Activated CD4-positive, alpha-beta memory T cell treated with anti-CD3 and anti-CD28 coated beads for 36 hours (primary cell): ENCODE measurements at places on chromosomes 16 and 17.

- no peak for DNase-seq
- peaks cover 9% of the 10 kb centered on the region for H3K36me3 ChIP-seq
- H3K27ac ChIP-seq: peak overlapping the region; percentile 2
These were observed 58.1 kb downstream of the NDE1 start for GRCh38 chr16:15708096-15708495.

- peaks cover 27% of the 10 kb centered on the region for H3K4me1 ChIP-seq
- H3K36me3 ChIP-seq: peaks cover 22% of the 10 kb centered on the region
- no peaks in the 10 kb centered on the region for H3K27me3 ChIP-seq
- peak overlapping the region; percentile 87 for H3K27ac ChIP-seq
These were observed 1.5 kb downstream of the ATXN7L3 start for GRCh38 chr17:44197980-44198720.

- H3K27me3 ChIP-seq: peaks cover 5% of the 10 kb centered on the region
- no peaks in the 10 kb centered on the region for H3K4me1 ChIP-seq
- H3K36me3 ChIP-seq: no peaks in the 10 kb centered on the region
- H3K27ac ChIP-seq: no peak overlapping the region
These were observed 3.3 kb upstream of the CCL18 start for GRCh38 chr17:36060816-36061215.

DNA sequence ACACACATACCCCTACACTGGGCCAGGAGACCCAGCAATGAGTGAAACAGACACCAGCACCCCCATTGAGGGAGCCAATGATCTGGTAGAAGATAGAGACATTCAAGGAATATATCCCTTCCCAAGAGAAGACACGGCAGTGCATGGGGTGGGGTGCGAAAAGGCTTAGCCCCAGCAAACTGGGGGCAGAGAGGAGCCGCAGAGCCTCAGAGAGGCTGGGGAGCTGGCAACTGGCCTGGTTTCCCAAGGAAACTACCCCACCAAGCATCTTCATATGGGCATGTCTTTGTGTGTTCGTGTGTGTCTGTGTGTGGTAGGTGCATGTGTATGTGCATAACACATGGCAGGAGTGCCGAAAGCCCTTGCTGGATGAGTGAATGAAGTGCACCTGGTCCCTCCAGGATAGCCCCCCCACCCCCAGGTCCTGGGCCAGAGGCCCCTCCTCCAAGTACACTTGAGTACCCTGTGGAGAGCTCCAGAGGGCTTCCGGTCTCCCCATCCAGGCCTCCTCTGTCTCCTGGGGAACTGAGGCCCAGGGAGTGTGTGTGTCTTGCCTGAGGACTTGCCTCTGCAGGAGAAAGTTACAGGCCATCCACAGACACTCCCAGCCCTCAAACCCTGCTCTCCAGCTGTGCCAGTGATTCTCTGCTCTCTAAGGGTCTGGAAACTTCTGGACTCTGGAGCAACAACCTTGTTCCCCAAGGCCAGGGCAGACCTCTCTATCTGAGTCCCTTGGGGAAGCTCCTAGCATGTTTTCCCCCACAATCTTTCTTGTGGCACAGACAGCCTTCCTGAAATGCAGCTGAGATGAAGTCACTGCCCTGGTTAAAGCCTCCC is 15.9 kb downstream of the TBX2 start:
- no peak overlapping the region for H3K4me3 ChIP-seq
- H3K4me1 ChIP-seq: peaks cover 9% of the 10 kb centered on the region
- no peak overlapping the region for H3K27ac ChIP-seq
- H3K27me3 ChIP-seq: peaks cover 15% of the 10 kb centered on the region

GRCh38 chr17:39325528-39326240 is 75.7 kb downstream of the FBXL20 start:
- no peaks in the 10 kb centered on the region for H3K27me3 ChIP-seq
- H3K4me3 ChIP-seq: no peak overlapping the region
- H3K36me3 ChIP-seq: no peaks in the 10 kb centered on the region

- H3K27me3 ChIP-seq: peaks cover 27% of the 10 kb centered on the region
- DNase-seq: no peak
- no peak overlapping the region for H3K27ac ChIP-seq
- no peaks in the 10 kb centered on the region for H3K36me3 ChIP-seq
These were observed 407.6 kb upstream of the PSMD7 start for GRCh38 chr16:73888840-73889490.

GRCh38 chr17:36720131-36720530 is 118.7 kb downstream of the MRM1 start:
- H3K27me3 ChIP-seq: no peaks in the 10 kb centered on the region
- H3K4me3 ChIP-seq: no peak overlapping the region
- H3K27ac ChIP-seq: no peak overlapping the region

DNA sequence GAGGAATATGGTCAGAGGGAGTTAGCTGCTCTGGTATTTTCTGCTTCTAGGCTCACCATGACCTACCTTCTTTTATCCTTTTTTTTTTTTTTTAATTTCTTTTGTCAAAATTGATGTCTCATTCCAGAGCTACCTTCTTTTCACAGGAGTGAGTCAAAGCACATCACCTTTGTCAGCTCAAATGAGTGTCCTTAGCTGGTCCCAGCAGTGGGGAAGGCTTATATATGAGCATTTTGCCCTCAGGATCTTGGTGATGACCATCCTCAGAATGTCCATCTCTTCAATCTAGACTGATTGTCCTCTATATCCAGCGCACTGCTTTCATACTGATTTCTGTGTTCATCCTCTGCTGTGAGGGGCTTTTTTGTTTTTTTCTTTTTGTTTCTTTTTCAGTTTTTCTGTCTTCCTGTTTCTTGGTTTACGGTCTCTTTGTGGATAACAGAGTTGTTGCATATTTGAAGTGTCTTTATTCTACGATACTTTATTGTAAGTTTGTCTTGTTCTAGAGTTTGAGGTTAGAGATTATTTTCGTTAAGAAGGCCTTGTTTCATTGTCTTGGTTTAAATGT is 24.9 kb downstream of the CBFB start:
- peak overlapping the region; percentile 60 for H3K4me3 ChIP-seq
- H3K27me3 ChIP-seq: no peaks in the 10 kb centered on the region
- H3K36me3 ChIP-seq: peaks cover 10% of the 10 kb centered on the region
- peak overlapping the region; percentile 86 for H3K27ac ChIP-seq
- DNase-seq: peak; percentile 27

- no peaks in the 10 kb centered on the region for H3K4me1 ChIP-seq
- H3K4me3 ChIP-seq: no peak overlapping the region
- H3K27ac ChIP-seq: no peak overlapping the region
- DNase-seq: no peak
These were observed 204.9 kb downstream of the MAF start for GRCh38 chr16:79395591-79395990.

DNA sequence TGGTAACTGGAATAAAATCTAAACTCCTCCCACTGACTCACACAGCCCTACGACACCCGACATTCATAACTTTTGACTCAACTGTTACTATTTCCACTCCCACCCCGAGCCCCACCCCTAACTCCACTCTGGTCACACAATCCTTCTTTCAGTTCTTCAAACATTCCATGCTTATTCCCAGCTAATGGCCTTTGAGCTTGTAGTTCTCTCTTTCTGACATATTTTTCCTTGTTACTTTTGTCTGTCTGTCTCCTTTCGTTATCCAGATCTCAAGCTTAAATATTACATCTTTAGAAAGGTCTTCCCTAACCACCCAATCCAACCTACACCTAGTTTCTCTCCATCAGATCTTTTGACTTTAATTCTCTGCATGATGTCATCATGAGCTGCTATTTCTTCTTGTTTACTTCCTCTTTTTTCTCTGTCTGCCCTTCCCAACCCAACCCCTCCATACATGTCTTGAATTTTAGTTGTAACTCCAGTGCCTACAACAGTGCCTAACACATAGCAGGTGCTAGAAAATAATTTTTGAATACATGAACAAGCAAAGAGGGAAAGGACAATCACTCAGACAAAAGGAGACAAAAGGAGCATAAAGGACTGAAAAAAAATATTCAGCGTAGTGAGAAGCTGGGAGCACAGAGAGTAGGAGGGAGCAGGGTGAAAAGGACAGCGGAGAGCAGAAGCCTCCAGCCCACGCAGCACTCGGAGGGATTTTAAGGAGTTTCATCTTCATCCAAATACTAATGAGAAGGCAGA is 65.2 kb upstream of the SMIM36 start:
- H3K4me1 ChIP-seq: peaks cover 26% of the 10 kb centered on the region
- DNase-seq: peak; percentile 41
- no peak overlapping the region for H3K4me3 ChIP-seq
- no peaks in the 10 kb centered on the region for H3K27me3 ChIP-seq
- no peak overlapping the region for H3K27ac ChIP-seq
- H3K36me3 ChIP-seq: no peaks in the 10 kb centered on the region

GRCh38 chr16:53966821-53967571 is 263.0 kb downstream of the FTO start:
- H3K36me3 ChIP-seq: peaks cover 3% of the 10 kb centered on the region
- H3K27ac ChIP-seq: no peak overlapping the region
- H3K4me3 ChIP-seq: no peak overlapping the region
- no peak for DNase-seq
- H3K27me3 ChIP-seq: no peaks in the 10 kb centered on the region
- H3K4me1 ChIP-seq: no peaks in the 10 kb centered on the region

DNA sequence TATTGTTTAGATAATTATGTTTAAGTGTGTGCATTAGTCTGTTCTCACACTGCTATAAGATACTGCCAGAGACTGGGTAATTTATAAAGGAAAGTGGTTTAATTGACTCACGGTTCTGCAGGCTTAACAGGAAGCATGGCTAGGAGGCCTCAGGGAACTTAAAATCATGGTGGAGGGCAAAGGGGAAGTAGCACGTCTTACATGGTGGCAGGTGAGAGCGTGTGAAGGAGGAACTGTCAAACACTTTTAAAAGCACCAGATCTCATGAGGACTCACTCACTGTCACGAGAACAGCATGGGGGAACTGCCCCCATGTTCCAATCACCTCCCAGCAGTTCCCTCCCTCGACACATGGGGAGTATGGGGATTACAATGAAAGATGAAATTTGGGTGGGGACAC is 203.5 kb upstream of the GOT2 start:
- H3K4me3 ChIP-seq: no peak overlapping the region
- no peak for DNase-seq
- H3K27me3 ChIP-seq: no peaks in the 10 kb centered on the region
- no peak overlapping the region for H3K27ac ChIP-seq
- H3K36me3 ChIP-seq: no peaks in the 10 kb centered on the region

DNA sequence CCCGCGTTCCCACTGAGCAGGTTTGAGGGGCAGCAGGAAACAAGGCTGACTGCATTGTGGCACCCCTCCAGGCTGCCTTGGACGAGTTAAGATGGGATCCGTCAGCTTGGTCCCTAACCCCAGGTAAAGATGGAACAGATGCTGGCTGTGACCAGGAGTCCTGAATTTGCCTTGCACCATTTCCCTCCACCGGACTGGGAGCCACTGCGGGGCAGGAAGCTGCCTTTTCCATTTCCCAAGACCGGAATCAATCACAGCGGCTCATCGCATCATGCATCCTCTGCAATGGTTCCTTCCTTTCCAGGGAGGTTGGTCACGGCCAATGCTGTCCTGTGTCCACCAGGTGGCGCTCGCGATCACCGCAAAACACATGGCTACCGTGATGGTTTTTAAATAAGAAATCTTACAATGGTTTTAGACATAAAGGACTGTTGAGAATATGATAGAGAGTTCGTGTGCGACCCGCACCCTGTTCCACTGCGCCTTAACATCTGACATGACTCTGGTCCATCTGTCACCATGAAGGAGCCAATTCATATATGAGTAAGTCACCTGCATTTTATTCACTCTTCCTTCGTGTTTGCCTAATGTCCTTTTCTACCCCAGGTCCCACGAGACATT is 6.8 kb upstream of the MEAK7 start:
- DNase-seq: peak; percentile 82
- H3K27ac ChIP-seq: peak overlapping the region; percentile 44
- no peaks in the 10 kb centered on the region for H3K27me3 ChIP-seq
- H3K4me1 ChIP-seq: peaks cover 67% of the 10 kb centered on the region

DNA sequence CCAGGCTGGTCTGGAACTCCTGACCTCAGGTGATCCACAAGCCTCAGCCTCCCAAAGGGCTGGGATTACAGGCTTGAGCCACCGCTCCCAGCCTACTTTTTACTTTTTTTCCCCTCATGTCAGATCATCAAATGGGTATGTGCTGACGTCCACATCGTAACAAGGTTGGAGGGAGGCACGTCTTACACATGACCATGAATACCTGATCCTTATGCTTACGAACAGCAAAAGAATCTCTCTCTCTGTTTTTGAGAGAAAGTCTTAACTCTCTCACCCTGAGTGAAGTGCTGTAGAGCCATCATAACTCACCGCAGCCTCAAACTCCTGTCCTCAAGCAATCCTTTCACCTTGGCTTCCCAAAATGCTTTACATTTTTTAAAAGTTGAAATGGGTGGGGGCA is 29.5 kb upstream of the TMEM92 start:
- H3K27me3 ChIP-seq: peaks cover 35% of the 10 kb centered on the region
- DNase-seq: no peak
- no peak overlapping the region for H3K4me3 ChIP-seq
- no peak overlapping the region for H3K27ac ChIP-seq

DNA sequence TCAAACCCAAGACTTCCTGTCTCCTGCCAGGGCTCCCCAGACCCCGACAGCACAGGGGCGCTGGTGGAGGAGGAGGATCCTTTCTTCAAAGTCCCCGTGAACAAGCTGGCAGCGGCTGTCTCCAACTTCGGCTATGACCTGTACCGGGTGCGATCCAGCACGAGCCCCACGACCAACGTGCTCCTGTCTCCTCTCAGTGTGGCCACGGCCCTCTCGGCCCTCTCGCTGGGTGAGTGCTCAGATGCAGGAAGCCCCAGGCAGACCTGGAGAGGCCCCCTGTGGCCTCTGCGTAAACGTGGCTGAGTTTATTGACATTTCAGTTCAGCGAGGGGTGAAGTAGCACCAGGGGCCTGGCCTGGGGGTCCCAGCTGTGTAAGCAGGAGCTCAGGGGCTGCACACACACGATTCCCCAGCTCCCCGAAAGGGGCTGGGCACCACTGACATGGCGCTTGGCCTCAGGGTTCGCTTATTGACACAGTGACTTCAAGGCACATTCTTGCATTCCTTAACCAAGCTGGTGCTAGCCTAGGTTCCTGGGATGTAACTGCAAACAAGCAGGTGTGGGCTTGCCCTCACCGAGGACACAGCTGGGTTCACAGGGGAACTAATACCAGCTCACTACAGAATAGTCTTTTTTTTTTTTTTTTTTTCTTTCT is 8.1 kb downstream of the SERPINF1 start:
- no peak overlapping the region for H3K27ac ChIP-seq
- H3K4me3 ChIP-seq: no peak overlapping the region
- no peaks in the 10 kb centered on the region for H3K36me3 ChIP-seq
- H3K4me1 ChIP-seq: peaks cover 2% of the 10 kb centered on the region
- DNase-seq: no peak

DNA sequence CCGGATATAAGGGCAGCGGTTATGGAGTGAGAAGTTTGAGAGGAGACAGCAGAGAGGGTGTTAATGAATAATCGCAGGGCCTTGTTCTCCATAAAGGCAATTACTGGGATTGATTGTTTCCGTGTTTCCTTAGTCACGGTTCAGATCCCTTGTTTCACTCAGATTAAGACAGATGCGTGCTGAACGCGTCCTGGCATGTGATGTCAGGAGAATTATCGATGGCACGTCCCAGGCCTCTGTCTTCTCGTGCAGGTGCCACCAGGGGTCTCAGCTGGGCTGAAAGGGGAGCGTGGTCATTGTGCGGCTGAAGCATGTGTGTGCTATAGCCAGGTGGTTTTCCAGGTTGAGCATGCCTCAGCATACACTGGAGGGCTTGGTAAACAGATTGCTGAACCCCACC is 142.4 kb upstream of the NOL11 start:
- no peak overlapping the region for H3K27ac ChIP-seq
- peaks cover 7% of the 10 kb centered on the region for H3K36me3 ChIP-seq
- no peak for DNase-seq
